Esophagus muscularis mucosa (tissue), 4 donors: ENCODE measurements at places on chromosomes 13 and 19. TPM values are rescaled to one million over a fixed set of nuclear protein-coding genes. Genes with fewer than 3 reads are reported as not detected.

DNA sequence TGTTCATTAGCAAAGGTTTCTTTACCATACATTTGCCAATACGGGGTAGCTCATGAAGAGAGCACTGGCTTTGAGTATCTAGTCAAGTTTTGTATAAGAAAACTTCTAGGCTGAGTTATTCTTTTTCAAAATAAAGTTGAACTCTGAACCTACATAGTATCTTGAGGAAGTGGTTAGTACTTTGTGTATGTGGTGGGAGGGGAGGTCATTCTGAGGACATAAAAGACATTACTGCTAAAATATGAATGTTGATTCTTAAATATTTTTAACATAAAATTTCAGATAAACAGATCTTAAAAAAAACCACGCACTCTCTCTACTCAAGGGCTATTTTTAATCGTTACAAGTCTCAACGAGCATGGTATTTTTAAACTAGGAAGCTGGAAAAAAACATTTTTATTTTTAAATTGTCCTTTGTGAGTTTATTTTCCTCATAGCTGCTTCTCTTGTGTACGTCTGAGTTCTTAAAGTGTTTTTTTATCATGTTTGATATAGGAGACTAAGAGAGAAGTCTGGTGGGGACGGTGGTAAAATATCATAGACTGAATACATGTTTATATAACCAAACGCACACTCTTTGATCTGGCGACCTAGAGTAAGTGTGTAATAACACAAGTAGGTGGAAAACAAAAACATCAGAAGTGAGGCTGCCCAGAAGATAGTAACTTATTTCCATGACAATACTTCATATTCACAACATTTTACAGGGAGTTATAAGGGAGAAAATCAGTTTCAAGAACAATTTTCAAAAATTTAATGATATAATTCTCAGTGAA lies 118.0 kb upstream of the POSTN start:
- no peak for DNase-seq

DNA sequence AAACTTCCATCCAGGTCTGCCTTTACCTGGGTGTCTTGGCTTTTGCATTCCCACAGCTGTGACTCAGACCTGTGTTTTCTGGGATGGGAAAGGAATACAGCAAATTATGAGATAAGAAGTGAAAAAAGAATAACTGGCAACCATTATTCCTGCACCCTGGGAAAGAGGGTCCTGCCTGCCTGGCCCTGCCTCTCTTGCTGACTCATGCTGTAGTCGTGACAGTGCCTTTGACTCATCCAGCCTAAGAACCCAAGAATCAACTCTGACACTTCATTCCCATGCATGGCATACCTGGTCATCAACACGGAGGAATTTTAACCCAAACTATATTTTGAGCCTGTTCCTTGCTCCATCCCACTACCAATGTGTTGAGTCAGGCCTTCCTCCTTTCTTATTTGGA lies 185.4 kb upstream of the SERP2 start:
- no peak for DNase-seq

The EPS8L1 gene
- total RNA-seq, result 1.0 TPM

The NLRP11 gene
- total RNA-seq, result not detected
